ENCODE measurements at places on chromosomes 7 and 10.

DNA sequence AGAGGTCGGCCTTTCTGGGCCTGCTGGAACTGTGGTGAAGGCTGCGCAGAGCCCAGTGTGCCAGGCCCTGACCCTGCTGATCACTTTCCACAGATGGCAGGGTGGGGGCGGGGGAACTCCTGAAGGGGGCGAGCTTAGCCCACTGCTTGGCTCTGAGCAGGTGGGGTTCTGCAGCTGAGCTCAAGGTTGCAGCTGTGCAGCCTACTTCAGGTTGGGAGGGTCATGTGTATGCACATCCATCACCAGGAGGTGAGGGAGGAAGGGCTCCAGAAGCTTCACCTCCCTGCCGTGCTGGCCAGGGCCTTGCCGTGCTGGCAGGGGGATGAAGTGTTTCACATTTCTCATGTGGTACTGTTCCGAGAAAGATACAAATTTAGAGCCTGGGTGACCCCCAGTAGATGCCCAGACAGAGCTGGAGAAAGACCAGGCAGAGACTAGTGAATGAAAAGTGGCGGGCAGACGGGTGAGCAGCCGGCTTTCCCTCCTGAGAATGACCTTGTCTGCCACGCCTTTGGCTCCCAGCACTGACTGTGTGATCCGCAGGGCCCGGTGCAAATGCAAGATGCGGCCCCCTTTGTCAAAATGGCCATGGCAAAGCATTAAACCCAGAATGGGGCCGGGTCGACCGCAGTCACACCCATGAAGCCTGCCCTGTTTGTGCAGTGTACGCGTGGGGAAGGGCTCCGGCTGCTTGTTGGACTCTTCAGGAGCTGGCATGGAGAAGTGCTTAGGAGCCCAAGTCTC, 25.2 kb downstream of the FAM241B start:
- H3K27me3 ChIP-seq, result peaks cover 3% of the 10 kb centered on the region
- H3K4me3 ChIP-seq, result no peak overlapping the region
- no peak overlapping the region for H3K27ac ChIP-seq
- H3K4me1 ChIP-seq, result no peaks in the 10 kb centered on the region
- H3K36me3 ChIP-seq, result no peaks in the 10 kb centered on the region

- H3K27me3 ChIP-seq, result no peaks in the 10 kb centered on the region
- no peaks in the 10 kb centered on the region for H3K36me3 ChIP-seq
- H3K4me1 ChIP-seq, result no peaks in the 10 kb centered on the region
- no peak overlapping the region for H3K4me3 ChIP-seq
Observed at GRCh38 chr10:30744106-30744505, 114.6 kb upstream of the LYZL2 start.

GRCh38 chr7:71784781-71785180, 627.4 kb downstream of the CALN1 start:
- H3K27me3 ChIP-seq, result no peaks in the 10 kb centered on the region
- no peaks in the 10 kb centered on the region for H3K4me1 ChIP-seq
- H3K36me3 ChIP-seq, result no peaks in the 10 kb centered on the region
- no peak for DNase-seq
- no peak overlapping the region for H3K4me3 ChIP-seq

GRCh38 chr10:76089556-76090180, 658.2 kb downstream of the LRMDA start:
- peaks cover 6% of the 10 kb centered on the region for H3K4me1 ChIP-seq
- DNase-seq, result no peak
- H3K4me3 ChIP-seq, result no peak overlapping the region
- no peaks in the 10 kb centered on the region for H3K27me3 ChIP-seq

DNA sequence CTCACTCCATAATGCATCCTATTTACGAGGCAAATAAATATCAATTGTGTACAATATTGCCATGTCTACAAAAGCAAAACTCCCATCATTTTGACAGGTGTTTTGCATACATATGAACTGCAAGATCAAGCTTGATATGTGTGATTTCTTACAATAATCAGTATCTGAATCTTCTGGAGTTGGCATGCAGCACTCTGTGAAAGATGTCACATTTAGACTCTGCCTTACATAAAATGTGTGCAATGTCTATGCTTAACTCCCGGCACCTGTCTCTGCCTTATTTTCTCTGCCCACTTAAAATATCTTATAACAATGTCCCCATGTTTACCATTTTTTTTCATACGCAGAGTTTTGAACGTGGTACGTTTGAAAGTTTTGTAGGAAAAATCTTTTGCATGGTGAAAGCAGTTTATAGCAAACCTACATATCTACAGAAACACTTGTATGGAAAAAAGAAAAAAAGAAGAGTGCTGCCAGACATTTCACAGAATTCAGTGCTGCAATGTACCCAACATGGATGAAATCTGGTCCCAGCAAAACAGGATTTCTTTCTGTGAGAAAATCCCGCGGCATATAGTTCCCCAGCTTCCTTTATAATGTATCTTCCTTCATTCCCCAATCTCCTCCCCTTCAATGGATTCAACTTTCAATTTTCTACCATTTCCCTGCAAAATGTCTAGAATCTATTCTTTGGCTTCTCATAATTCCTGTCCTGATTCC, 114.1 kb upstream of the NRP1 start:
- H3K27ac ChIP-seq, result no peak overlapping the region
- no peak for DNase-seq
- H3K27me3 ChIP-seq, result no peaks in the 10 kb centered on the region
- no peak overlapping the region for H3K4me3 ChIP-seq
- no peaks in the 10 kb centered on the region for H3K4me1 ChIP-seq

DNA sequence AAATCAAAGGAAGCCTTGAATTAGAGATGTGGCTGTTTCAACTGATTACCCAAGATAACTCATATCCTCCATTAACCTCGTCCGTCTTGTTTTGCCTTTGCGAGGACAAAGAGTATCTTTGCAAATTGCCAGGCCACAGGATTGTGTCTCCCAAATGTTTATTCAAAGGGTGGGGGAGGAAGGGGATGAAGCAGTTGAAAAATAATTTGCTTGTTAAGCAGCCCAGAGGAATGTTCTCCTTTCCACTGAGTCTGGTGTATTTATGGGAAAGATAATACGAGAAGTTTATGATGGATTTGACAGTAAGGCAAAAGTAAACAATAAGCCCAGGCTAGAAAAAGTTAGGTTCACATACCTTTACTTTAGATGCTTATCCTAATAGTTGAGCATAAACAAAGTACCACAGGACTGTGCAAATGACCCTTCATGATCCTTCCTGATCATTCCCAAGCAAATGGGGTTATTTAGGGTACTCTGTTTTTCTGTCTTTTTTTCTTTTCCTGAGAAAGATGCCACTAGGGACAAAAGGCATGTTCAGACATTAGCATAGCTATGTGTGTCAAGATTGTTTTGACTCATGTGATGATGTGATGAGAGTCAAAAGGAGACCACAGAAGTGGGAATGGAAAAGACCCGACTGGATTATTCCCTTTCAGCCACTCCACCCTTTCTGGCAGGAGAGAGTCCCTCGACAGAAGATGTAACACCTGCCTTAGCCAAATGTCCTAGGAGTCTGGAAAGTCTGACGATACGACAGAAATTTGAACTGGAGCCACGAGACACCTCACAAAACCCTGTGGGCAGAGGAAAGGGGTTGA, 243.0 kb upstream of the GLI3 start:
- H3K27ac ChIP-seq, result no peak overlapping the region
- H3K4me1 ChIP-seq, result no peaks in the 10 kb centered on the region
- 0 out of 2 replicates have a peak, but pooled peaks cover 2% of the 10 kb centered on the region for H3K27me3 ChIP-seq
- H3K36me3 ChIP-seq, result no peaks in the 10 kb centered on the region
- no peak for DNase-seq
- H3K4me3 ChIP-seq, result no peak overlapping the region

DNA sequence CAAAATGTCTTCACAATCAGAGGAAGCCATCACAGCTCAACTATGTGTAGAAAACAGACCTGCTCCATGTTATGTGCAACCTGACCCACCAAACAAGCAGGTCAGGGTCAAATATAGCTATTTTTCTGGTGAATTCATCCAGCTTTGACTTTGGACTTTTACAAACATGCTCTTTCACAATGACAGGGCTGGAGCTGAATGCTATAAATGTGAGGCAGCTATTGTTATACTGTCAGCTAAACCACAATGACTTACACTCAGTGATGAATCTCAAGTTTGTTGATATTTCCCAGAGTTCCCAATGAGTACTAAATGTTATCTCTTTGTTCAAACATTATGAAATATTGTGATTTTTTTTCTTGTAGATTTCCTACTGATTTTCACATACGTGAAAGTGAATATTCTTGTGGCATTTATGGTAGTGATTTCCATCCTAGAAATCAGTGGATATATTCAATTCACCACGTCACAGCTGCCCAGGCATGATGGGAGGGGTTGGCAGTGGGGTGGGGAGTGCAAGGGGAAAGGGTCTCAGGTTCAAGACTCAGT, 2.5 kb upstream of the ITIH2 start:
- no peak for DNase-seq
- H3K27me3 ChIP-seq, result no peaks in the 10 kb centered on the region
- H3K27ac ChIP-seq, result no peak overlapping the region
- no peaks in the 10 kb centered on the region for H3K36me3 ChIP-seq
- H3K4me1 ChIP-seq, result no peaks in the 10 kb centered on the region
- H3K4me3 ChIP-seq, result no peak overlapping the region

GRCh38 chr10:49008505-49009198, 69.0 kb upstream of the LRRC18 start:
- H3K27ac ChIP-seq, result no peak overlapping the region
- no peaks in the 10 kb centered on the region for H3K36me3 ChIP-seq
- no peak for DNase-seq

DNA sequence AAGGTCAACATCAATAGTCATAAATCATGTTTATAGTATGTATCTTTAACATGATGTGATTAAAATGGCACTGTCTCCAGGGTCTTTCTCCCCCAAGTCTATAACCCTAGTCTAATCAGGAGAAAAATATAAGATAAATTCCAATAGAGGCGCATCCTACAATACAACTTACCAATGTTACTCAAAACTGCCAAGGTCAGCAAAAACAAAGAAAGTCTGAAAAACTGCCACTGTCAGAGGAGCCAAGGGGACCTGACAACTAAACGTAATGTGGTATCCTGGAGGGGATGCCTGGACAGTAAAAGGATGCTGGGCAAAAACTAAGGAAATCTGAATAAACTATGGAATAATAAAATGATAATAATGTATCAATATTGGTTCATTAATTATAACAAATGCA, 63.9 kb downstream of the TPK1 start:
- H3K27ac ChIP-seq, result no peak overlapping the region
- H3K36me3 ChIP-seq, result no peaks in the 10 kb centered on the region
- H3K4me3 ChIP-seq, result no peak overlapping the region

GRCh38 chr10:75475460-75476182, 44.2 kb downstream of the LRMDA start:
- H3K27me3 ChIP-seq, result no peaks in the 10 kb centered on the region
- H3K4me3 ChIP-seq, result no peak overlapping the region
- DNase-seq, result no peak
- no peaks in the 10 kb centered on the region for H3K4me1 ChIP-seq
- no peaks in the 10 kb centered on the region for H3K36me3 ChIP-seq

DNA sequence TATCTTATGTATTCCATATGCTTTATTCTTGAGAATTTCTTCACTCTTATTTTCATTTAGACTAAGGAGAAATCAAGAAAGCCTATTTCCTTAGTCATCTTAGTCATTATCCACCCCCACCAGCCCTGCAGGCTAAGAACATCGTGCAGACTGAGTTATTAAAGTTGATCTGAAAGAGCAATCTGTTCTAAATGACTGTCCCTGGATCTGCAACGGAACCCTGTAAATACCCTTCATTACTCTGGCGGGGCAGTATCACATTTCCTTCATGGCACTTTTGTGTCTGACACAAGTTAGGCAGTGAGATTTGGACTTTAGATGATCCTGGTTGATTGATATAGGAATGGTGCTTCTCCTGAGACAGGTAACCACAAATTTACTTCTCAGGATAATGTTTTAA, 3.5 kb upstream of the MYPN start:
- no peak overlapping the region for H3K4me3 ChIP-seq
- peaks cover 31% of the 10 kb centered on the region for H3K4me1 ChIP-seq
- no peak for DNase-seq
- peaks cover 7% of the 10 kb centered on the region for H3K27me3 ChIP-seq
- no peak overlapping the region for H3K27ac ChIP-seq
- no peaks in the 10 kb centered on the region for H3K36me3 ChIP-seq

GRCh38 chr7:40047661-40048060, 86.8 kb downstream of the MPLKIP start:
- peaks cover 3% of the 10 kb centered on the region for H3K36me3 ChIP-seq
- H3K27ac ChIP-seq, result no peak overlapping the region
- no peaks in the 10 kb centered on the region for H3K4me1 ChIP-seq
- no peaks in the 10 kb centered on the region for H3K27me3 ChIP-seq

DNA sequence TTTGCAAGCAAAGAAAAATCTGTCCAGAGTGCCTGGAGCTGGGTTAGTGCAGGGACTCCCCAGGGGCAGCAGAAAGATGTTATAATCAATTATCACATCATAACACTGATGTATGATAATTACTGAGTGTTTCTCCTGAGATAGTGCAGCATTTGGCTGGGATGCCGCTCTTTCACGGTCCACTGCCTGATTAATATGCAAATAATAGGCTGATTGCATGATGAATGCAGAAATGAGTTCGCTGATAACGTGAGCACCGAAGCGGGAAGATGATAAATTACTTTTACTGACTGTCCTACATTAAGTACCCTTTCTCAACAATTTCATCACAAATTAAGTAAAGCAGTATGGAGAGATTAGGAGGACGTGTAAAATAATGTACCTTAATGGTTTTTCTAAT, 71.4 kb upstream of the SH2B2 start:
- DNase-seq, result no peak
- H3K4me1 ChIP-seq, result peaks cover 2% of the 10 kb centered on the region
- H3K27ac ChIP-seq, result no peak overlapping the region
- H3K27me3 ChIP-seq, result no peaks in the 10 kb centered on the region
- no peak overlapping the region for H3K4me3 ChIP-seq

- H3K27ac ChIP-seq, result no peak overlapping the region
- no peaks in the 10 kb centered on the region for H3K27me3 ChIP-seq
- no peaks in the 10 kb centered on the region for H3K36me3 ChIP-seq
- H3K4me3 ChIP-seq, result no peak overlapping the region
- DNase-seq, result no peak
Observed at GRCh38 chr10:65130162-65130758, 1609.1 kb downstream of the REEP3 start.

GRCh38 chr7:103871473-103871872, 118.0 kb downstream of the RELN start:
- H3K27ac ChIP-seq, result no peak overlapping the region
- no peaks in the 10 kb centered on the region for H3K4me1 ChIP-seq
- no peak for DNase-seq
- no peaks in the 10 kb centered on the region for H3K36me3 ChIP-seq
- no peaks in the 10 kb centered on the region for H3K27me3 ChIP-seq

DNA sequence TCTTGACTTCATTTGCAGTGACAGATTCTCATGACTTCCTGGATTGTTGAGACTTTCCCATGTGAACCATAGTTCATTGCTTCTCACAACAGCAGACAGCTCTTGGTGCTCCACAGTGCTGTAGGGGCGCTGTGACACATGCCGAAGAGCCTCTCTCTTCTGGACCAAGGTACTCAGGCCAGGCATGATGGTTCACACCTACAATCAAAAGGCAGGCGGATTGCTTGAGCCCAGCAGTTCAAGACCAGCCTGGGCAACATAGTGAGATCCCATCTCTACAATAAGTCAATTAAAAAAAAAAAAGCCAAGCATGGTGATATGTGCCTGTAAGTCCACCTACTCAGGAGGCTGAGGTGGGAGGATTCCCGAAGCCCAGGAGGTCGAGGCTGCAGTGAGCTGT, 354.5 kb downstream of the GALNT17 start:
- DNase-seq, result no peak
- H3K27ac ChIP-seq, result no peak overlapping the region
